ENCODE measurements at places on chromosomes 16 and 17.

DNA sequence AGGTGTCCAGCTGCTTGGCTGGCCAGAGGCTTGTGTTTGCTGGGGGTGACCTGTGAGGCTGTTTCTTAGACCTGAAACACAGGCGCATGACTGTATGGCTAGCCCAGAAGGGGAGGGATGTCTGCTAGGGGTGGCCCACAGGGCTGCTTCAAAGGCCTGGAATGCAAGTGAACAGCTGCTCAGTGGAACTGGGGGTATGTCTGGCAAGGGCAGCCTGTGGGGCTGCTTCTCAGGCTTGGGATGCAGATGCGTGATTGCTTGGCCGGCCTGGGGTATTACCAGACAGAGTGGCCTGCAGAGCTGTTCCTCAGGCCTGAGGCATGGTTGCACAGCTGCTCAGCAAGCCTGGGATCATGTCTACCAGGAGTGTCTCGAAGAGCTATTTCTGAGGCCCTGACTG lies 20.5 kb downstream of the TANC2 start:
- ATAC-seq, result no peak

DNA sequence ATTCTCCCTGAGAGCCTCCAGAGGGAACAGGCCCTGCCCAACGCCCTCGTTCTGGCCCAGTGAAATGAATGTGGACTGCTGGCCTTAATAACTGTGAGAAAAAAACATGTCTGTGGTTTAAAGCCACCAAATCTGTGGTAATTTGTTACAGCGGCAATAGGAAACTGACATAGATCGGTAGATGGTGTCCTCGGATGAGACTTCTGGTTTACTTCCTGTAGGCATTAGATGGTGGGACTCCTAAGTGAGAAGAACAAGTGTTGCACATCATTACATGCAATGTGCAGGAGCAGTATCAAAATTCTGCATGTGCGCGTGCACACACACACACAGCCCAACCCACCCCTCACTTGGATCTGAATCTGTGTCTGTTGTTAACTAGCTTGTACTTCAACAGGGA lies 42.0 kb downstream of the CDK5R1 start:
- no peak for ATAC-seq

DNA sequence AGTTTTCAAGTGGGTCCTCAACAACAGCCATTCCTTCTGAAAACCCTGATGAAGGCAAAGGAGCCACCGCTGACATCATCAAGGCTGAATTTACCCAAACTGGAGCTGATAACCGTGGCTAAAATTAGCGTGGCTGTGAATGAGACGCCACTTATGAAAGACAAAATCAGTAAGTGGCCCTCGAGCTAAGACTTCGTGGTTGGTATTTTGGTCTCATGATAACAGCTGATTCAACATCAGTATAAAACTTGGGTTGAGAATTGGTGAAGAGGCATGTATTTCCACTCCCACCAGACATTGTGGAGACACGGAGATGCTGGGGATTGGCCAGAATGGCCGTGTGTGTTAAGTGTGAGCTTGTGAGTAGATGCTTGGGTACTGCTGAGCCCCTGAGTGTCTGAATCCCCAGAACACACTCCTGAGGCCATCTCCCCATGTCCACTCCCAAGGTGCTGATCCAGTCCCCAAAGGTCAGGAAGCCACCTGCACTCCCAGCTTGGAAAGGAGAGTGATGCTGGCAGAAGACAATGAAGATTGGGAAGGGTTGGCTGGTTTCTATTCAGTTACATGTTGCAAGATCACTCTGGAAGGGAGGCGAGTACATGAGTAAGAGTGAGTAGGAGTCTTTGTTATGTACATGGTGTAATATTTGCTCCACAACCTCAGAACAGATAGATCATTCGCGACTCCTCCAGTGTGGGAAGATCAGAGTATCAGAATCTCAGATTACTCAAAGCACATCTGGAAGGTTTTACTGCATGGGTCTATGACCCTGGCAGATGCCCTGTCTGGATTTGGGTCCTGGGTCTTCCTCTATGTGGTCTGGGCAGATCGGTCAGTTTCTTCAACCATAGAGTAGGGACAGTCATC lies 207.7 kb downstream of the HS3ST3A1 start:
- no peak for ATAC-seq

DNA sequence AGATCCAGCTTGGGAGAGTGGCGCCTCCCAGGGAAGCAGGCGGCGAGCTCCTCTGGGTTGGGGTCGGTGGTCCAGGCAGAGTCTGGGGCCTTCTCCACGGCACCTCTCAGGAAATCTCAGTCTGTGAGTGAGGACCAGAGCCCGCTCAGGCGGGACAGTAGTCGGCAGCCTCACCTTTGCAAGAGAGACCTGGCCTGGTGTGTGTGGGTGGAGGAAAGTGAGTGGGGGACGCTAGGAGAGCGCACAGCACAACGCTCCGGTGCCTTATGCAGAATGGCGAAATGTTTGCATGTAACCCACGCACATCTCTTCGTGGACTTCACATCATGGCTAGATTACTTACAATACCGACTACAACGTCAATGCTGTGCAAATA lies 2.2 kb downstream of the AHSP start:
- peak; percentile 51 for ATAC-seq

GRCh38 chr17:40027614-40028012 lies 12.4 kb downstream of the CSF3 start:
- ATAC-seq, result no peak

GRCh38 chr16:65117811-65118448 lies 3.9 kb downstream of the CDH11 start:
- peak; percentile 6 for ATAC-seq

DNA sequence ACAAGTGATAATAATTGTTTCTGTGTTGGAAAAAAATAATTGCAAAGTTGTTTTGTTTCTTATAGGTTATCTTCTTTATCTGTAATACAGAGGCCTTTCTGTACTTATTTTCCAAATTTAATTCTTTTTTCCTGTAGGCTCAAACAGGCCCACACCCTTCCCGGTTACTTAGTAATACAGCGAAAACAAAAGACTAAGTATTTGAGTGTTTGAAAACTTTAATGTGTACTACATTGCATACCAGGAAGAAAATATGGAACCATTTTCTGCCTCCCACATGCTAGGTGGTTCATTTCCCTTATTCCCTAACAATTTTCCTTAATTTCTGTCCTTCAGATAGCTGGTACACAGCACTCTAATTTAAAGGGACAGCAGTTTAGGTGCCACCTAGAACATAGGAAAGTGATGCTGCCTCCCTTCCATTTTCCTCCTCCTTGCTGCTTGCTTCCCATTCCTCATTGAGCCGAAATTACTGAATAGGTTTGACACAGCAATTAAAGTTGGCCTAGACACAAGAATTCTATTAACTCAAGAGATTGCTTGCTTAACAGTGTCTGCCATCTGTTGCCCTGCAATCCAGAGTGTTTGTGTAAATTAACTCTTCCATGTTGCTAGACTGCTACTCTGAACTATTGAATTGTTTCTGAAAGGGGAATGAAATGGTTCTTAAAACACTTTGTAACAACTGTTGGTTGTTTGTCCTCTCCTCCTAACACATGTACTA lies 24.2 kb downstream of the CYB5B start:
- no peak for ATAC-seq

DNA sequence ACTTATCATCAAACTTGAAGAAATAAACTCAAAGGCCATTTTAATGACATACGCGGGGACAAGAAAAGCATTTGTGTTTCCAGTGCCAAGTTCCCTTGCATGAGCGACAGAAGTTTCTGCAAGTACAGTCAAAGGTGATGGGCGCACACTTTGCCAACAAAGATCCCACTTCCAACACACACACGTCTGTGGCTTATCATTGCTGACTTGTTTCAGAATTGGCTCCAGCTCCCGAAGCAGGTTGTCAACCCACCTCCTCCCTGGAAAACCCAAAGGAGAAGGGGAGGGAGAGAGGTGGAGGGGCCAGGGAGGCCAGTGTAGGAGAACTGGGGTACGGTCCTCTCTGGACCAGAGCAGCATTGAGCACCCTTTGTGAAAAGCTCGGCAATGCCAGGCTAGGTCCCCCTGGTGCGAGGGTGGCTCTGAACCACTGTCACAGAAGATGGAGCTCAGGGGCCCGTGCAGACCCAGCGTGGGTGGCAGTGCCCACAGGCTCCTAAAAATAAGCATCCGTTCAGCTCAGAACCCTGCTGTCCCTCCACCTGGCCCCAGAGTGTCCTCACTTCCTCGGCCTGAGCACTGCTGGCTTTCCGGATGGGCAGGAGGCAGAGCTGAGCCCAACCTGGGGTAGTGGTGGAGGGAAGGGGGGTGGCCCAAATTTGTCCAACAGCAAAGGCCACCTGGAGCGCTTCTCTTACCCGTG lies 33.2 kb downstream of the RBFOX3 start:
- ATAC-seq, result no peak

GRCh38 chr16:28981517-28981916 lies 3.3 kb upstream of the LAT start:
- ATAC-seq, result no peak

GRCh38 chr16:27335349-27336053 lies 21.7 kb downstream of the IL4R start:
- ATAC-seq, result no peak

- no peak for ATAC-seq
Observed at GRCh38 chr16:89764711-89765201, 43.4 kb downstream of the ZNF276 start.

DNA sequence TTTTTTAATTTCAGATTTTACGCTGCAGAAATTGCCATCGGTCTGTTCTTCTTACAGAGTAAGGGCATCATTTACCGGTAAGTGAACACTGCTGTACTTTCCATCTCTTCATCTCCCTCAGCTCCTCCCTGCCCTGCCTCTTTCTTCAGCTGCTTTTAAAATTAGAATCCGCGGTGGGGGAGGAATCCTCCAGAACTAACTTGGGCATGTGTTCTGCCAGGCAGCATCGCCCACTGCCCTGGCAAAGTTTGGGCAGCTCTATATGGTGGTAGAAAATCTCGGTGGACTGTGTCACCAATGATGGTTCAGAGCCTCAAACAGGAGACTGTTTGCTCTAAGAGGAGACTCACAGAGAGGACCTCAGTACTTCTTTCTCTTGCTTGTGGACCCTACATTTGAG lies 81.6 kb upstream of the CACNG3 start:
- ATAC-seq, result no peak

GRCh38 chr16:83878838-83879237 lies 20.1 kb upstream of the MLYCD start:
- no peak for ATAC-seq

- no peak for ATAC-seq
Observed at GRCh38 chr16:54284931-54285413, 1.6 kb downstream of the IRX3 start.

DNA sequence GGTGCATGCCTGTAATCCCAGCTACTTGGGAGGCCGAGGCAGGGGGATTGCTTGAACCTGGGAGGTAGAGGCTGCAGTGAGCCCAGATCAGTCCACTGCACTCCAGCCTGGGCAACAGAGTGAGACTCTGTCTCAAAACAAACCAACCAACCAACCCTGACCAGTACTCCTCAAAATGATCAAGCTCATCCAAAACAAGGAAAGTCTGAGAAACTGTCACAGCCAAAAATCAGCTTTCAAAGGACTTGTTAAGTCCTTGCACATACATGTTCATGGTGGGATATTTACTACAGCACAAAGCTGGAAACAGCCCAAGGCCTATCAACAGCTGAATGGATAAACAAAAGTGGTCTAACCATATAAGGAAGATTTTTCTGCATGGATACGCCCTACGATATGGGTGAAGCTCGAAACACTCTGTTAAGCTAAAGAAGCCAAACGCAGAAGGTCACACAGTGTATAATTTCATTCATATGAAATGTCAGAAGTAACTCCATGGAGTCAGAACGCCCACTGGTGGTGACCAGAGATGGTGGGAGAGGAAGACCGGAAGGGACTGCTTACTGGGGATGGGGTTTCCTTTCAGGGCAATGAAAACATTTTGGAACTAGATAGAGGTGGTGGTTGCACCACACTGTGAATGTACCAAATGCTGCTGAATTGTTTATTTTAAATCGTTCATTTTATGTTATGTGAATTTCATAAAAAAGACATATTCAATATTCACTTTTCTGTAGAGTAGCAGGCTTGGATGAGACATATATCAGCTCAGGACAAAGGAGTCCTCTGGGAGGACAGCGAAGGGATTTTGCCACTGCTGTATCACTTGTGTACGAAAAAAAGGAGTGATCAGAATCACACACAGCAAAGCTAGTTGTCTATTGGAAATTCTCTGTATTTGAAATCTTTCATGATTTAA lies 17.7 kb downstream of the CCL17 start:
- ATAC-seq, result peak; percentile 61

DNA sequence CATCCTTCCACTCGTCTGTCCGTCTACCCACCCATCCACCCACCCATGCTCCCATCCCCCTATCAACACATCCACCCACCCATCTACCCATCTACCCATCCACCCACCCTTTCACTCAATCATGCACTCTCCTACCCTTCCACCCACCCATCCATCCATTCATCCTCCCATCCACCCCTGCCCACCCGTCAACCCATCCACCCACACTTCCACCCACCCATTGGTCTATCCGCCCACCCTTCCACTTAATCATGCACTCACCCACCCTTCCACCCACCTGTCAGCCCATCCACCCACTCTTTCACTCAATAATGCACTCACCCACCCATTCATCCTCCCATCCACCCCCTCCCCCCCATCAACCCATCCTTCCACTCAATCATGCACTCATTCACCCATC lies 250.0 kb upstream of the EEF2KMT start:
- no peak for ATAC-seq

GRCh38 chr17:37744633-37744927 lies 279 bp downstream of the HNF1B start:
- no peak for ATAC-seq

All from motor neuron (in vitro differentiated cells).